Tibial artery (tissue), 4 donors: ENCODE measurements at places on chromosomes 12 and 14.
A peak's percentile ranks its signal among the peaks of the same experiment; 100 is the strongest.

DNA sequence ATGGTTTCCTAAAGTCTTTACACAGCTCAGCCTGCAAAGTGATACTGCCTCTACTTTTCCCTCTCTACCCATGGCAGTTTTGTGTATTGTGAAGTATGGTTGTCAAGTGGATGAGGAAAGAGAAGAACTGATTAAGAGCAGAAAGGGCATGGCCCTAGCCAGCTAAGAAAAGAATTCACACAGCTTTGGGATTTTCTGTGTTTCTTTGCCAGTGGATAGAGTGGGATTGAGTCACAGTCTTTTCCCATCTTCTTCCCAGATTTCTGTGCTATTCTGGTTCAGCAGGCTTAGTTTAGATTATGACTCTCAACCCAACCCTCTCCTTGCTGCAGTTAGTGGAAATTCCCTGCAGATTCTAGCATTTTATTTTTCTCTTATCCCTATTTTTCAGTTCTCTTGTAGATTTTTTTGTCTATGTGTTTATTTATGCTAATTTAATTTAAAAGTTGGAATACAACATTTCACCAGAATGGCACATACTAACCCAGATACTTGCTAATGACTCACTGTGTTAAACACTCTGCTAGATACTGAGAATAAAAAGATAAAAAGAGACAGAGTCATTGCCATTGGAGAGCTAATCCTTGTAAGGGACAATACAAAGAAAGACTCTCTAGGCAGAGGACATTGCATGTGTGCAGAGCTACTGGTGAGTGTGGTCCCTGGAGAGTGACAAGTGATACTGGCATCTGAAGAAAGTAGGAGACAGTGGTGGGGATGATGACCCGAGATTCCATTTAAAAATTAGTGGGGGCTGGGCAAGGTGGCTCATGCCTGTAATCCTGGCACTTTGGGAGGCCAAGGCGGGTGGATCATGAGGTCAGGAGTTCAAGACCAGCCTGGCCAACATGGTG is 106.3 kb downstream of the ST8SIA1 start:
- no peak for DNase-seq
- no peaks in the 10 kb centered on the region for H3K36me3 ChIP-seq
- no peak overlapping the region for H3K27ac ChIP-seq
- no peak overlapping the region for H3K4me3 ChIP-seq
- H3K27me3 ChIP-seq, result no peaks in the 10 kb centered on the region
- H3K4me1 ChIP-seq, result no peaks in the 10 kb centered on the region

GRCh38 chr12:3135522-3136461 is 58.6 kb downstream of the TSPAN9 start:
- H3K27me3 ChIP-seq, result no peaks in the 10 kb centered on the region
- no peak for DNase-seq
- H3K4me3 ChIP-seq, result no peak overlapping the region
- no peak overlapping the region for H3K27ac ChIP-seq

DNA sequence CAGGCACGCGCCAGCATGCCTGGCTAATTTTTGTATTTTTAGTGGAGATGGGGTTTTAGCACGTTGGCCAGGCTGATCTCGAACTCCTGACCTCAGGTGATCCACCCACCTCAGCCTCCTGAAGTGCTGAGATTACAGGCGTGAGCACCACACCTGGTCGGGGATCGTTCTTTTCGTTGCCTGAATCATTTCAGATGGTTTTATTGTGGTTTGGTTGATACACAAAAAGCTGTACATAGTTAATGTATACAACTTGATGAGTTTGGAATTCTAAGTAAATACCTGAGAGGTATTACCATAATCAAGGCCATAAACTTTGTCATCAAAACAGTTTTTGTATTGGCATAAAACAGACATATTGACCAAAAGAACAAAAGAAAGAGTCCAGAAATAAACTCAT is 63.3 kb downstream of the RIC8B start:
- H3K27ac ChIP-seq, result no peak overlapping the region
- H3K4me3 ChIP-seq, result no peak overlapping the region
- no peaks in the 10 kb centered on the region for H3K27me3 ChIP-seq
- no peaks in the 10 kb centered on the region for H3K4me1 ChIP-seq
- H3K36me3 ChIP-seq, result no peaks in the 10 kb centered on the region
- no peak for DNase-seq

- H3K4me1 ChIP-seq, result no peaks in the 10 kb centered on the region
- no peak overlapping the region for H3K27ac ChIP-seq
- H3K27me3 ChIP-seq, result no peaks in the 10 kb centered on the region
- H3K36me3 ChIP-seq, result peaks cover 100% of the 10 kb centered on the region
- no peak overlapping the region for H3K4me3 ChIP-seq
Measured at GRCh38 chr12:123621101-123621500, 12.4 kb downstream of the EIF2B1 start.

DNA sequence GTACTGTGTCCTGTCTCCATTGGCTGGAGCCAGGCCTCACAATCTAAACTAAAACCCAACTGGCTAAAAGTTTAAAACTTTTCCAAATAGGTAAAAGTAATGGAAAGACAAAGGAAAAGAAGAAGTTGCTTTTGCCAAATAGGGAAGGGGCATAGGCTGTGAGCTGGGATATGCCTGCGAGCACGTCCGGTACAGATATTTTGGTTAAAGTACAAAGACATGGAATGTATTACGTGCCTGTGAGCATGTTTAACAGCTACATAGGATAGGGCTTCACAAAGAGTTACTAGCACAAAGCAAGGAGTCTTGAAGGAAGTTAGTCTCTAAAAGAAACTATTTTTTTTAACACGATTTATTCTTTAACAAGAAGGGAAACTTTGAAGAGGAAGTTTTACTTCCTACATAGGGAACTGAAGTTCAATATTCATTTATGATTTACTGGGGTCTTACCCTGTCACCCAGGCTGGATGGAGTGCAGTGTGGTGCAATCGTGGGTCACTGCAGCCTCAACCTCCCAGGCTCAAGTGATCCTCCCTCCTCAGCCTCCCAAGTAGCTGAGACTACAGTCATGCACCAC is 41.9 kb upstream of the INF2 start:
- no peaks in the 10 kb centered on the region for H3K36me3 ChIP-seq
- peaks cover 9% of the 10 kb centered on the region for H3K4me1 ChIP-seq
- DNase-seq, result peak; percentile 16

DNA sequence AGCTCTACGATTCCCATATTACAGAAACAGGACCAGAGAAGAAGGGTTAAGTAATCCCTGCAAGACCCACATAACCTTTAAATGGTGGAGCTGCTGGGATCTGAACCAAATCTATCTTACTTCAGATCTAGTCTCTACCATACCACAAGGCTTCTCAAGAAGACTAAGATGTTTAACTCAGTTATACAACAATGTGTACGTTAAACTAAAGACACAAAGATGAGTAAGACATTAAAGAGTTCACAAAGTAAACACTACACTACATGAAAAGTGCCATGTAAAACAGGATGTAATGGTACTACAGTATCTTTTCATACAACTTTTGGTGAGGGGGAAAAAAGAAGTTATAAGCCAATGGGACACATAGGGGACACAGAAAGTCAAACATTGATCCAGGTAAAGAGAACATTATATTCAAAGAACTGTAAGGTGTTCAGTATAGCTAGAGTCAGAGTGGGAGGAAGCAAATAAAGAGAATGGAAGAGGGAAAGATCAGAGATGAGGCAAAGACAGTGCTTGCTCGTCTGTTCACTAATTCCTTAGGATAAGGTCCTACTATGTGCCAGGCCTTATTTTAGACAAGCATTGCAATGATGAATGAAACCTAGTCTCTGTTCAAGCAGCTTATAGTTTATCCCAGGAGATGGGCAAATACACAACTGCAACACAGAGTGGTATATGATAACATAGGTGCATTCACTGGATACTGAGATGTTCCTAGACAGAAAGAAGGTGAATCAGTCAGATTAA is 7.7 kb downstream of the TMED10 start:
- H3K36me3 ChIP-seq, result no peaks in the 10 kb centered on the region
- no peak overlapping the region for H3K27ac ChIP-seq
- DNase-seq, result no peak
- no peak overlapping the region for H3K4me3 ChIP-seq
- H3K4me1 ChIP-seq, result peaks cover 34% of the 10 kb centered on the region

DNA sequence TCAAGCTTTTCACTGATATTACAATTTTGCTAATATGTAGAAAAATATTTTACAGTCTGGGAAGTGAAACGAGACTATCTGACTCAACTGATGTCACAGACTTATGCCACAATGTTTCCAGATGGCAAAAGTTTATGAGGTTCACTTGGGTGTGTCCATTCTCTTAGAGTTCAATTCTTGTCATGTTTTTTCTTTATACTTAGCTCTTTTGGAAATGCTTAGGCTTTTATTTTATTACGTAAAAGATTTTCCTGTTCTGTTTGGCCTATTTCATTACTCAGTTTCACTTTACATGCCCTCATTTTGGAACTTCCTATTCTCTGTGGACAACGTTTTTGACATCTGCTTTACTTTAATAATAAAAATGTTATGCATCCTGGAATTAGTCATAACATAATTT is 2.1 kb upstream of the PDZRN4 start:
- H3K36me3 ChIP-seq, result no peaks in the 10 kb centered on the region
- no peaks in the 10 kb centered on the region for H3K27me3 ChIP-seq
- peaks cover 5% of the 10 kb centered on the region for H3K4me1 ChIP-seq
- no peak for DNase-seq

GRCh38 chr14:62908506-62908905 is 136.8 kb downstream of the KCNH5 start:
- no peak overlapping the region for H3K4me3 ChIP-seq
- no peaks in the 10 kb centered on the region for H3K36me3 ChIP-seq
- H3K27me3 ChIP-seq, result no peaks in the 10 kb centered on the region
- DNase-seq, result no peak

GRCh38 chr12:50101663-50102062 is 2.1 kb upstream of the GPD1 start:
- H3K4me3 ChIP-seq, result no peak overlapping the region
- peaks cover 28% of the 10 kb centered on the region for H3K36me3 ChIP-seq
- H3K27ac ChIP-seq, result no peak overlapping the region
- peaks cover 12% of the 10 kb centered on the region for H3K4me1 ChIP-seq

DNA sequence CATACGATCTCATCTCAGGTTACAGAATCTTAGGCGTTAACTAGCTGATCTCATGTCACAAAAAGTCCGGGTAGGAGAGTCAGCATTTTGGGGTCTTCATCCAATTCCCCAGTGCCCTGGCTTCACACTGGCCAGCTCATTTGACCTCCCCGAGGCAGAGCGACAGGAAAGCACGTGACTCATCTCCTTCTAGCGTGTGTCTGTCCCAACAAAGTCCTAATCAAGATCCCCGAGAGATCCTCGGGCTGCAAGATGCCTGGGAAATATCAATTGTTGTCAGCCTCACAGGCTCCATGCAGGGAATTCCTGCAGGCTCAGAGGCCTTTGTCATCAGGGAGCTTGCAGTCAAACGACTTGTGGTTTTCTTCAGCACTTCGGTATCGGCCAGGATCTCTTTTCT is 57.5 kb downstream of the ZNF664 start:
- peaks cover 28% of the 10 kb centered on the region for H3K4me1 ChIP-seq
- no peak overlapping the region for H3K27ac ChIP-seq
- H3K4me3 ChIP-seq, result no peak overlapping the region
- no peak for DNase-seq
- no peaks in the 10 kb centered on the region for H3K27me3 ChIP-seq

DNA sequence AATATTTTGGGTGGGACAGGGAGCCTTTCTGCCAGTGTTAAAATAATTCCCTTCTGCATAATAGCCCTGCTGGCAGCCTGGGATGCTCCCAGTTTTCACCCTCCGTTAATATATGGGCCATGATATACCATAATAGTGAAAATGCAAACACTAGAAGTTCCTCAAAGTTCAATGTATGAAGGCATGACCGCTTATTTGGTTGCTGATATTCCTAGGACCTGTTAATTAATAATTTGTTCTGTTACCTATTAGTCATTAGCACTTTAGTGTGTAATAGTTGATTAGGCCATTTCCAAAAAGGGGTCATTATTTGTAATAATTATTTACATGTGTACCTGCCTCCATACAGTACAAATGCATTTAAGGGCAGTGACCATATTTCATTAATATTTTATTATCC is 20.4 kb downstream of the NR1H4 start:
- H3K27ac ChIP-seq, result no peak overlapping the region
- H3K4me3 ChIP-seq, result no peak overlapping the region
- no peaks in the 10 kb centered on the region for H3K36me3 ChIP-seq
- no peaks in the 10 kb centered on the region for H3K27me3 ChIP-seq
- DNase-seq, result no peak

DNA sequence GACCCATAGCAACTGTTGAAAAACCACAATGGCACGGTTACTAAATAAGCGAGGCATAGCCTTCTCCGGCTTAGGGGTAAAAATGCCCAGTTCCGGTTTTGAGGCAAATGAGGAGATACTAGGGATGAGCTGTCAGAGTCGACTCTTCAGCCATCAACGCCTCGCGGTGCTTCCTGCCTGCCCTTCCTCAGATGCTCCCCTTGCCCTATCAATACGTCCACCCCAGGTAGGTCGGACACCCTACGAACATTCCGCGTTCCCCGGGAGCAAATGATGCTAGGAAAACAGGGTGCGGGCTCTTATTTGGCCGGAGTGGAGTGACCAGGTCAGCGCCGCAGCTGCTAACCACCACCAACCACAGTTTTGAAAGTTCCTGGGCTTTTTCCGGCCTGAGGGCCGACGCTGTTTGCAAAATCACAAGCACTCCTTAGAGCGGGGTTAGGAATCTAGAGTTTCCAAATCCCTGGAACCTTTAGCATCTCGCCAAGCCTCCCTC is 1.2 kb downstream of the SRSF9 start:
- H3K27me3 ChIP-seq, result no peaks in the 10 kb centered on the region
- peaks cover 5% of the 10 kb centered on the region for H3K4me1 ChIP-seq
- H3K36me3 ChIP-seq, result peaks cover 22% of the 10 kb centered on the region
- peak overlapping the region; percentile 94 for H3K27ac ChIP-seq
- DNase-seq, result peak; percentile 31

- H3K36me3 ChIP-seq, result no peaks in the 10 kb centered on the region
- H3K27ac ChIP-seq, result no peak overlapping the region
- H3K4me1 ChIP-seq, result no peaks in the 10 kb centered on the region
- no peaks in the 10 kb centered on the region for H3K27me3 ChIP-seq
- H3K4me3 ChIP-seq, result no peak overlapping the region
- DNase-seq, result no peak
Measured at GRCh38 chr12:16238661-16239060, 38.8 kb downstream of the SLC15A5 start.

- DNase-seq, result no peak
- no peak overlapping the region for H3K27ac ChIP-seq
- H3K4me3 ChIP-seq, result no peak overlapping the region
- no peaks in the 10 kb centered on the region for H3K36me3 ChIP-seq
- no peaks in the 10 kb centered on the region for H3K27me3 ChIP-seq
- no peaks in the 10 kb centered on the region for H3K4me1 ChIP-seq
Measured at GRCh38 chr12:129230995-129231394, 377.7 kb downstream of the GLT1D1 start.

GRCh38 chr14:98591161-98591560 is 680.8 kb downstream of the BCL11B start:
- no peaks in the 10 kb centered on the region for H3K4me1 ChIP-seq
- no peaks in the 10 kb centered on the region for H3K27me3 ChIP-seq
- H3K4me3 ChIP-seq, result no peak overlapping the region
- DNase-seq, result no peak
- H3K27ac ChIP-seq, result no peak overlapping the region
